ENCODE measurements at places on chromosomes 1 and 21.

DNA sequence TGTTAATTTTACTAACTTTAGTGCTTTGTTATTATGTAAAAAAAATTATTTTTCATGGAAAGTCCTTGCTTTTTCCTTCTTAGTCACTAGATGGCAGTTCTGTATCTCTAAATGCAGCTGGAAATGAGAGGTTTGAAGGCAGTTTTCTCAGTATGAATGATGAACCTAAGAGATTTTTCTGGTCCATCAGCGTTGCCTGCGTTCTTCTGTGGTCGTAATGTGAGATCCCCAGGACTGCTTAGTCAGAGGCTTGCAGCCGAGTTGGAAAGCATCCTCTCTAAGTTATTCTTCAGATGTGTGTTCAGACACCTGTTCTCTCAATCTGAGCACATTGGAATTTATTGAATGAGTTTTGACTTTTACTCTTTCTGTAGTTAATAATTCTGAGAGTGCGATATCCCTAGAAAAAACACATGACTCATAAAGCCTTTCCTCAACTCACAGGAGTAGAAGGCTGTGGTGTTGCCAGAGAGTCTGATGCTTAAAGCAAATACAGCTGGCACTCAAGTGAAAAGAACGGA, 99.3 kb downstream of the FMN2 start:
- peak; percentile 84 for ATAC-seq

- ATAC-seq = no peak
Observed at GRCh38 chr21:45827881-45828579, 153.5 kb upstream of the COL6A1 start.

DNA sequence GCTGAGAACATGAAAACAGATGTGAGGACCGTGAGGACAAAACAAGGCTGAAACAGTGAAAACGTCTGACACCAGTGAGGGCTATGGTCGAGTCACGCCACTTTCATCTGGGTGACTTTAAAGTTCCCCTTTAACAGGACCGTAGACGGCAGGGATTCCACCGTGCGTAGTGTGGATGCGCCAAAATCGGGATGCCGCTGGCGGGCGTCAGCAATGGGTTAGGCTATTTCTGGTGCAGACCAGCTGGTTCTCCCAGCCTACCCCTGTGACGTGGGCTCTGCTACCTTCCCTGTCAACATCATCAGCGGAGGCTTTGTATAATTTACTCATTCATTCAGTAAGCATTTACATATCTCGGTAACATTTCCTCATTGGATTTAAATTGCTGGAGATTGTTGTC, 246.6 kb upstream of the AJAP1 start:
- no peak for ATAC-seq

DNA sequence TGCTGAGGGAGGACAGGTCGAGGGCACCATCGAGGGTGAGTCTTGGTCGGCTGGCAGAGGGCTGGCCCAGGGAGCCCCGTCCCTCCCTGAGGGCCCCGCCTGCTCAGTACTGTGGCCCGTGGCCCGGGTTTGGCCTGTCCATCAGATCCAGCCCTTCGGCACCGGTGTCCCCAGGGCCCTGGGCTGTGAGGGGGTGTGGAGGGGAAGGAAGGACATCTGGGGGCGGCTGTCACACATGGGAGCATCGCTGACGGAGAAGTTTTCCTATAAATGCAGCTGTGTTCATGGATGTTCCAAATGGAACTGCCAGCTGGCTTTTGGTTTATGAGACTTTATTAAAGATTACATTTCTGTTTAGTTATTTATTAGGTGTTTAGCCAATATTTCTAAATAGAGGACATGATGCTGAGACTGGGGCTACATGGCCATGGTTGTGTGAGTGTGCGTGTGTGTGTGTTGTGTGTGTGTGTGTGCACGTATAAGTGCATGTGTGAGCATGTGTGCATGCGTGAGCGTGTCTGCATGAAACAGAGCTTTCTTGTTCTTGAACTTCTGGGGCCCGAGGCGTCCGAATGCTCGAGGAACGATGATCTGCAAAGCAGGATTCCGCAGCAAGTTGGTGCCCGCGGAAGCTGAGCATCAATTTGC, 54.3 kb downstream of the SLX9 start:
- ATAC-seq = no peak

- ATAC-seq = 0 out of 3 replicates have a peak, but pooled peaks have one; percentile 22
Observed at GRCh38 chr1:93977598-93977945, 68.3 kb upstream of the GCLM start.

DNA sequence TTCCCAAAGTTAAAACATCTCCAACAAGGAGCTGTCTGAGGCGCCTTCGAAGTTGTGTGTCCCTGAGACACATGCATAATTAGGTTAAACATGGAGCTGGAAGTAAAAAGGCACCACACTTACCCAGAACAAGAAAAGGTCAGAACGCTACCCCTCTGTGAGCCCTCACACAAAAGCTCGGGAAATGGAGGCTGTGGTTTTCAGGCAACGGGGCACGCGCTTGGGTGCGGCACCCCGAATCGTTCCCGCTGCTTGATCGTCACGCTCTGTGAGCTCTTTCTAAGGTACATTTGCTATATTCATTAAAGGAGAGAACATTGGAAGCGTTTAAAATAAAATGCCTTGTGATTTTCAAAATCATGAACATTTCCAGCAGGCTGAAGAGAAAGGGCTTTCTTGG, 12.5 kb downstream of the CAPN8 start:
- no peak for ATAC-seq

DNA sequence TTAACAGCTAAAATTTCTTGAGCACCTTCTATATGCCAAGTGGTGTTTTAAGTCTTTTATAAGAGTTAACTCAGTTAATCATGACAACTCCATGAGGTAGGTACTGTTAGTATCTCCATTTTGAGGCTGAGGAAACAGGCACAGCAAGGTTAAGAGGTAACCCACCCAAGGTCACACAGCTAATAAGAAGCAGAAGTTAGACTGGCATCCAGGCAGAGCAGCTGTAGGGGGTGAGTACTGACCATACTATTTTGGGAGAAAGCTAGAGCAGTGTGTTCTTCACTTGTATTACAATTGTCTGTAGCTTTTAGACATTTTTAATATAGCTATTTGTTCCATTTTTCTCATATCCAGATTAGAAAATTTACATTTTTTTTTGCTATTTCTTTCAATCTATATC, 4.8 kb downstream of the ATP6V1G3 start:
- ATAC-seq = no peak

DNA sequence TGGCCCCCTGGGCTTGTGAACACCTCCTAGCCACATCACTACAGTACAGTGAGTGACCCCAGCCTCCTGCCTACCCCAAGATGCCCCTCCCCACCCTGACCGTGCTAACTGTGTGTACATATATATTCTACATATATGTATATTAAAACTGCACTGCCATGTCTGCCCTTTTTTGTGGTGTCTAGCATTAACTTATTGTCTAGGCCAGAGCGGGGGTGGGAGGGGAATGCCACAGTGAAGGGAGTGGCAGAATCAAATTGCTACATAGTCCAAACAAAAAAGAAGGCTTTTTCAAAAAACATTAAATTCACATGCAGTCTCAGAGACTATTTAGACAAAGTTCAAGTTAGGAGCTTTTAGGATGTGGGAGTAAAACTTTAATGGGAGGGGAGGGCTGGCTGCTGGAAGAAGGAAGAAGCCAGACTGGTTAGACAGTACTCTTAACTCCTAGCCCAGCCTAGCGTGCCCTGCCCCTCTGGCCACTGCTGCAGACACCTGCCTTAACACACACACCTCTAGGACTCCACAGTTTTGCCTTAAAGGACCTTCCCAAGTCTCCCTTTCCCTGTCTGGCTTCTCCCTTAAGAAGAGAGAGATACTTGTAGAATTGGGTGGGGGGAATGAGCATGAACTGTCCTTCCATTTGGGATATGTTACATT, 9.4 kb downstream of the PEA15 start:
- no peak for ATAC-seq
